ENCODE measurements at places on chromosomes 4 and X.

DNA sequence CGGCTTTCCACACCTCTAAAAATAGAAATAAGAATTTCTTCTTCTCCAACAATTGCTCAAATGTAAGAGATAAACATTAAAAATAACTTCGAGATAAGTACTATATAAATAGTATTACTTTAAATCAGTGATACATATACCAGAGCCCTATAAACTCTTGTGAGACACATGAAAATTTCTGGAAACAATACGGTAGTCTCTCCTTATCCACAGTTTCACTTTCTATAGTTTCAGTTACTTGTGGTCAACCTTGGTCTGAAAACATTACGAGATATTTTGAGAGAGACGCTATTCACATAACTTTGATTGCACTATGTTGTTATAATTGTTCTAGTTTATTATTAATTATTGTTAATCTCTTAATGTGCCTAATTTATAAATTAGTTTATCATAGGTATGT is 101.5 kb upstream of the CXXC4 start:
- DNase-seq: no peak

DNA sequence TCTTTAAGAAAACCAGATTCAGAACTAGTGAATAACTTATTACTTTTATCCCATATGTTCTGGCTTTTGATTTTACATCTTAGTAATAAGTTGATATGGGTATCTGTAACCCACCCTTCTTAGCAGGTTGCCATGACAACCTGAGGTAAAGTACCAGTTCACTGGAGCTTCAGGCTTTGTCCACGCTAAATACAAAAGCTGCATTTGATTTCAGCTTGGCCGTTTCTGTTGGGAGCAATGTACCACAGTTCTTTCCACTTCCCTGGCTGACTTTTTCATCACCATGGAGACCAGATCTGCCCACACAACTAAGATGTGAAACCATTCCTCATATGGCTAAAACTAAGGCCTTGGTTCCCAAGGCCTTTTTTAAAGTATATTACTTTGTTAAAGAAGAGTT is 26.1 kb downstream of the KLHL34 start:
- DNase-seq: no peak

DNA sequence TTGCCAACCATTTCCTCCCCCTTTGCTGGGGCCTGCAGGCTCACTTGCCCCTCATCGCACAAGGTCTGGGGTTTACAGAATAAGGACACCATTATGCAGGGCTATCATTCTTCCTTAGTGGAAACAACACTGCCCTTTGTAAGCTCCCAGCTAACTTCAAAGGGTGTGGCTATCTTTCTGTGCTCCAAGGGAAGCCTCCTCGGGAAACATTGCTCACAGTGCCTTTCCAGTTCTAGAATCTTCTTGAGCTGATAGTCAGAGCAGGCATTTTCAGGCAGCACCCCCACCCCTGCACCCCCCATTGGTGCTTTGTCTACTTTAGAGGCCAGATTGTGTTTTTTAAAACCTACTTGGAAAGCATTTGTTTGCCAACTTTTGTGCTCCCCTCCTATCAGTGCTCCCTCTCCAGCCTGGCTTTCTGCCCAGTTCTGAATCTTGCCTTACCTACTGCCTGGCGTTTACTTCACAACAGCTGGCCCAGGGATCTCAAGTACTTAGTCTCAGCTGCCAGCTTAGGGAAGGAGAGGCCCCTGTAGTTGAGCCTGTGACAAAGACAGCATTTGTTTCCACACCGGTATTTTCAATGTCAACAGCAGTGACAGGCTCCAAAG is 53.5 kb downstream of the PLAC1 start:
- no peak for DNase-seq

GRCh38 chr4:41267997-41268396 is 11.3 kb downstream of the UCHL1 start:
- DNase-seq: no peak

- DNase-seq: no peak
These were observed 135.0 kb downstream of the RASL11B start for GRCh38 chr4:52997132-52997416.

- no peak for DNase-seq
These were observed 124.7 kb downstream of the CAMK2D start for GRCh38 chr4:113636877-113637276.

DNA sequence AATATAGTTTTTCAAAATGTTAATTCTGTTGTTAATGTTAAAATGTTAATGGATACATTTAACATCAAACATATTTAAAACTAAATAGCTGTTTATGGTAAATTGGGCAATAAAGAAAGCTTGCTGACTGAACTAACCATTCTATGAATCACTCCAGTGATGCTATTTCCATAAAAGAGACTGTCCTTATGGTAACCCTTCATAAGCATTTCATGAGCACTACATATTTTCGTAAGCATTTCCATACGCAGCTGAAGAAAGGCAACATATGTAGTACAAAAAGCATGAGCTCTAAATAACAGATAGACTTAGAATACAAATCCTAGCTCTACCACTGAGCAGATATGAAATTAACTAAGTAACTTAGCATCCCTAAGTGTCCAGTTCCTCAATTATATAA is 188.9 kb downstream of the COL25A1 start:
- no peak for DNase-seq

DNA sequence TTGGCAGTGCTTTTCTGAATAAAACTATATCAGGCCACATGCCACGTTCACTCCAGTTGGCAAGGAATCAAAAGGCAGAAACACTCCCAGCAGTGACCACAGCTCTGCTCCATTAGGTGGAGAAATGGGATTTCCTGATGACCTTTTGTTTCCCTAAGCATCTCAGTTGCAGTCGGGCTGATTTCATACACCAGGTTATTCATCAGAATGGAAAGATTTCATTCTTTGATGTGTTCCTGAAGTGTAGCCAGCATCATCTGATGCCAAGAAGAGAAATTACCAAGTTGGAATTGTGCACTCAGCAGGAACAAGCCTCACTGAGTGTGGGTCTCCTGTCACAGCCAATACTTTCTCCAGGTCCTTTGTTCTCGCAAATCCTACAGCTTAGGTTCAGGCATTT is 193.7 kb downstream of the SPATA18 start:
- no peak for DNase-seq

DNA sequence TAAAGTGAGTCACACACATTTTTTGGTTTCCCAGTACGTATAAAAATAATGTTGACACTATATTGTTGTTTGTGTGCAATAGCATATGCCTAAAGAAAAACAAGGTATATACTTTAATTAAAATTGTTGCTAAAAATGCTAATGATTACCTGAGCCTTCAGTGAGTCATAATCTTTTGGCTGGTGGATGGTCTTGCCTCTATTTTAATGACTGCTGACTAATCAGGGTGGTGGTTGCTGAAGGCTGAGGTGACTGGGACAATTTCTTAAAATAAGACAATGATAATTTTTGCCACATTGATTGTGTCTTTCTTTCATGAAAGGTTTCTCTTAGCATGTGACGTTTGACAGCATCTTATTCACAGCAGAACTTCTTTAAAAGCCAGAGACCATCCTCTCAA is 21.0 kb upstream of the ANXA10 start:
- DNase-seq: no peak

DNA sequence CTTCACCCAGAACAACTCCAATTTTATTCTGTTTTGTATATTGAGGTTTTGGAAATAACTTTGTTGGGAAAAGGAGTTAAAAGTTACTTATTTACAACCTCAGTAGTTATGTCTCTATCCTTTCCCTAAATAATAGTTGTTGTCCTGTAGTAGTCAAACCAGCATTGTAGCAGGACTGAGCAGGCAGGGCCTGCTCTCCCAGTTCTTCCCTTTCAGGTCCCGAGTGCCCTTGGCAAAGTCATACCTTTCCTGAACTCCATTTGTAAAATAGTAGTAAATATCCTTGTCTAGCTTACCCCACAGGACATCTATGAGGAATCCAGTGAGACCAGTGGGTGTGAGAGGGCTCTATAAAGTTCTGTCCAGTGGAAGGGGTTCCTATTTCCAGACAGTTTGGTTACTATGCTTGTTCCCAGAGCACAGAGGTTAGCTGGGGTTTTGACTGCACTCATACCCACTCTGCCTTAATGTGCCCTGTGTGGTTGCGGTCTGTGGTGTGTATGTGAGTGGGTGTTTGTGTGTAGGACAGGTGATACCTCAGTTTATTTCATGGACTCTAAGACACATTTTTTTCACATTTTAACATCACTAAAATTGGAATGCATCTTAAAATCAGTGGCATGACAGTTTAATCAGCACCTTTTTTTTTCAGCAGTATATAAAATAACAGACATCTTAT is 136.3 kb downstream of the AMMECR1 start:
- DNase-seq: no peak

DNA sequence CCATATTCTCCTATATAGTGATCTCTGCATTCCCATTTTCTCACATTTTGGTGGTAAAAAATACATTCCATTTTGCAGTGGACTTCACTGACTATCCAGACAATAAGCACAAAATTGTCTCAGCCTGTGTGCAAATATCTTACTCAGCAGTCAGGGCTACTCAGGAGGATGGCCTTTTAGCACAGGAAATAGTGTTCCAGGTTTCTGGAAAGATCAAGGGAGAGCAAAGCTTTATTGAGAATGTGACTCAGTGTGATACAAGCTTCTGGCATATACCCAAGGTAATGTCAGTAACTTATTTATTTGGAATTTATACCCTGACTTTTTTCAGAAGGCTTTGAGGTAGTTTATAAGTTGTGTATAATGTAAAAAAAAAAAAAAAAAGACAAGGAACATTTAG is 233.4 kb downstream of the TEX13A start:
- DNase-seq: no peak

- DNase-seq: no peak
These were observed 58.7 kb downstream of the RWDD4 start for GRCh38 chr4:183600189-183600685.

- no peak for DNase-seq
These were observed 58.6 kb upstream of the PAGE5 start for GRCh38 chrX:55161581-55161980.

Measured in GM06990 (cell line).